ENCODE measurements at places on chromosomes 13 and 19.

- no peak for DNase-seq
These were observed 2.1 kb downstream of the IFNL2 start for GRCh38 chr19:39270036-39270871.

DNA sequence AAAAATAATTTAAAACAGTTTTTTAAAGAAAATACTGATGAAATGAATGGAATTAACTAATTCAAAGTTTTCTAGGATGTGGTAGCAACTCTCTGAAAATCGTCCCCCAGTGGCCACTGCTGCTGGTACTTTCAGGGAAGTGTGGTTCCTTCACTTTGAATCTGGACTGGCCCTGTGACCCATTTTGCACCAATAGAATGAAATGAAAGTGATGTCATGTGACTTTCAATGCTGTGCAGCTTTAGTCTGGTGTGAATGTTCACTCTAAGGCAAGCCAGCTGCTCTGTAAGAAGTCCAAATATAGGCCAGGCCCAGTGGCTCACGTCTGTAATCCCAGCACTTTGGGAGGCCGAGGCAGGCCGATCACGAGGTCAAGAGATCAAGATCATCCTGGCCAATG lies 26.4 kb upstream of the HNRNPA1L2 start:
- no peak for DNase-seq

DNA sequence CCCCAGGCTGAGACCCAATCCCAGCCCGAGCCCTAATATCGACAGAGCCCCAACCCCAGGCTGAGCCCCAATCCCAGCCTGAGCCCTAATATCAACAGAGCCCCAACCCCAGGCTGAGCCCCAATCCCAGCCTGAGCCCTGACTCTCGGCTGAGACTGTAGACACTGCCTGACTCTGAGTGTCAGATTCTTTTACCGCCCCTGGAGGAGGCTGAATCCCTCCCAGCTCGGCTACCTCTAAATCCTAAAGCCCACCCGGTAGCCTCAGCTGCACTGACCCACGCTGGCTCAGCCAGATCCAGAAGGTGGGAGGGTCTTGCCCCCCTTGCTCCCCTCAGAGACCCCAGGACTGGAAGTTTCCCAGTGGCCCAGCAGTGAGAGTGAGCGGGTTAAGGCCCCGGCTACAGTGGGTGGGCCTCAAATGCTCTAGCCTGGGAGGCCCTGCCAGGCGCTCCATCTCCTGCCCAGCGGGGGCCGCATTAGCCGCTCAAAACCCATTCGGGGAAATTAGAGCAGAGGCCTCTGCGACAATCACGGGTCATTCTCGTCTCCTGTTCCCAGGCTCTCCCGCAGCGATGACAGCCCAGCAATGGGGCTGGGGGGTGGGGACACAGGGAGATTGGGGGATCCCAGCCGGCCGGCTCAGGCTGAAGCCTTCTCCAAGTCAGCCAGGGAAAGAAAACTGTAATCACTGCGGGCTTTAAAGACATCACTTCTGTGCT lies 43.8 kb downstream of the ZNRF4 start:
- DNase-seq, result no peak

- no peak for DNase-seq
These were observed 2689.2 kb downstream of the PCDH9 start for GRCh38 chr13:64540976-64541375.

GRCh38 chr13:40120288-40120687 lies 464.8 kb downstream of the COG6 start:
- DNase-seq, result no peak

DNA sequence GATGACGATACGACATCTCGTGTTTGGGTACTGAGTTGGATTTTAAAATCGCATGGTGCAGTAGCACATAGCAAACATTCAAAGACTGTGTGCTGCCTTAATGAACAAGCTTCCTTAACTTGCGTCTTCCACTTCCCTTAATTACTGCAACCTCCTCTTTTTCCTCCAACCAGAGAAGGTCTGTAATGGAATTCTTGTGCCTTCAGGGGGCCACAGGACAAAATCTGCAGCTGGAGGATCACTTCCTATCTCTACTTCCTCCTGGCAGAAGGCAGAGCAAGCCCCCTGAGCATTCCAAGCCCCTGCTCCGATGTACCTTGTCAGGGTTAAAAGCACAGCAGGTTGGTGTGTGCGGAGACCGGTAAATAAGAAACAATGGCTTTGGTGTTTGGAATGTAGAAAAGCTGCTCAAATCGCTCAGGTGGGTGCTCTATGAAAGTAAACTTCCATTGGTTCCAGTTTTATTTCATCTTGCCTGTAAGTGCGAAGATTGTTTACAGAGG lies 151.3 kb upstream of the UQCRFS1 start:
- no peak for DNase-seq

DNA sequence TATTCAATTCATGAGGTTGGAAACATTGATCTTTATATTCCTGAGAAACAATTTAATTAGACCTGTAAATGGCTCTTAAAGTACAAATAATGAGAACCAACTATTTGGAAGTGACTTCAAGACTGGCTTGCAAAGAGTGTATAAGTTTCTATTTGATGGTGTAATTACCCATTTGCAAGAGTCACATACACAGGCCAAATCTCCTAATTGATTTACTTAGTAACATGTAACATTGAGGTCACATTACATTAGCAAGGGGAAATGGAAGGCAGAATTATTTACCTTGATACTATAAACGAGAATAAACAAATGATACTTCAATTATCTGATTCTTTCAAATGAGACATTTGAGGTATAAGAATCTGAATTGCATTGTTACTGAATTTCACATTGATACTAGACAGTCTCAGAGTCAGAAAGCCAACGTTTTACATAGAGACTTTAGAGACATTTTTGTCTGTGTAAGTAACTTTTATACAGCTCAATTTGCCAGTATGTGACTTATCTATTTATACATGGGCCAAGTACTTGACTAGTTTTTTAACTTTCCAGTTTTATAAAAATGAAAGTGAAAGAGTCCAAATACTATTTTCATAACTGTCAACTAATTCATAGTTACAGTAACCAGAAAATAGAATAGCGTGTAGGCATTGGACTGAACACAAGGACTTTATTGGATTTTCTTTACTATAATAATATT lies 95.6 kb upstream of the RFC3 start:
- no peak for DNase-seq

Measured in BJ (cell line).